HCT116 (cell line): ENCODE measurements at places on chromosomes 3 and 15. TPM values are rescaled to one million over a fixed set of nuclear protein-coding genes. Genes with fewer than 3 reads are reported as not detected.
A peak's percentile ranks its signal among the peaks of the same experiment; 100 is the strongest.

GRCh38 chr15:41971895-41972252 lies 483 bp downstream of the EHD4 start:
- H3K27me3 ChIP-seq = no peaks in the 10 kb centered on the region
- no peak for DNase-seq
- H3K4me1 ChIP-seq = peaks cover 39% of the 10 kb centered on the region
- peak overlapping the region; percentile 86 for H3K27ac ChIP-seq

DNA sequence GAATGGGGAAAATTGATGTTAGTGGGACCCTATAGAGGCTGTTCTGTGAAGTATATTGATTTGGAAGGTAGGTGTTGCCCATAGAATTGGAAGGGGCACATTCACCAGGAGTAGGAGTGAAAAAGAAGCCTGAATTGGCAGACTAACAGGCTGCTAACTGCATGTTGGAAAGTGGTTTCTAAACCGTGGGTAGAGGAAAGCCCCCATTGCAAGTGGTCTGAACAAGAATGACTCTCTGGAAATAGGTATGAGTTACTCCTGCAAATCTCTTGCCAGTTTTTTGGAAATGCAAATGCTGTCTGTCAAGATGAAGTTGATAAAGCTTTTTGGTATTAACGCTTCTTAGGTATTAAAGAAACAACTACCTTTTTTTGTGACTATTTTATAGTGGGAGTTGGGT lies 3.5 kb downstream of the UBE2E1 start:
- H3K27ac ChIP-seq = no peak overlapping the region
- DNase-seq = no peak
- H3K36me3 ChIP-seq = 0 out of 2 replicates have a peak, but pooled peaks cover 9% of the 10 kb centered on the region
- no peak overlapping the region for H3K4me3 ChIP-seq
- H3K27me3 ChIP-seq = no peaks in the 10 kb centered on the region

ACKR2 gene
- total RNA-seq = 0.76 TPM

GRCh38 chr3:152304160-152304559 lies 35.4 kb downstream of the MBNL1 start:
- no peaks in the 10 kb centered on the region for H3K27me3 ChIP-seq
- H3K36me3 ChIP-seq = no peaks in the 10 kb centered on the region
- H3K4me3 ChIP-seq = no peak overlapping the region
- peak overlapping the region; percentile 76; the same call in 1 of the 2 replicates for H3K27ac ChIP-seq
- DNase-seq = no peak
- peaks cover 88% of the 10 kb centered on the region for H3K4me1 ChIP-seq

WDR93 gene
- 0.42 TPM for total RNA-seq

DNA sequence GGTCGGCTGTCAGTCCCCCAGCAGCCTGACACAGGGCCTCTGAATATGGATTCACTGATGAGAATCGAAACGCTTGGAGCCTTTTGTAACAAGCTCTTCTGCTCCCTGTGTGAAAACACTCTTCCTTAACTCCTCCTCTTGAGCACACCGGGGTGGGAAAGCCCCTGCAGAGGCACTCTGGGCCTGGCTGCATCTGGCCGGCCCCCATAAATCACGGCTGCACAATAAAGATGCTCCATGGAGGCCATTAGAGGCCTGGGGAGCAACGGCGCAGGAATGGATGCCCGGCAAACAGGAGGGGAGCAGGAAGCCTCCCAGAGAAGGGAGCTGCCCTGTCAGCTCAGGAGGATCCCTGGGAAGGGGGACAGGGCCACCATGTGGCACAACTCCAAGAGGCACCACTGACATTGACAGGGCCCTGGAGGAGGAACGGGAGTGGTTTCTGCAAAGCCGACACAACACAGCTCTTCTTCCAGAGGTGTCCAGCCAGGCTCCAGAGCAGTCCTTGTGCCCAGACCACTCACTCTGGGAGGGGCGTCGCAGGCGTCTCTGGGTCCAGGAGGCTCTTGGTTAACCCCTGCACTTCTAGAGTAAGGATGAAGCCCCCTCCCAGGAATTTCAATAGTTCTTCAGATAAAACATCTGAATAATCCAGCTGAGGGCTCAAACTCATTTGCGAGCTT lies 509.3 kb upstream of the PPP2R3A start:
- H3K36me3 ChIP-seq = no peaks in the 10 kb centered on the region
- H3K27me3 ChIP-seq = peaks cover 59% of the 10 kb centered on the region
- no peaks in the 10 kb centered on the region for H3K4me1 ChIP-seq
- DNase-seq = no peak

- H3K4me3 ChIP-seq = no peak overlapping the region
- no peaks in the 10 kb centered on the region for H3K4me1 ChIP-seq
- H3K36me3 ChIP-seq = no peaks in the 10 kb centered on the region
- no peaks in the 10 kb centered on the region for H3K27me3 ChIP-seq
- no peak for DNase-seq
These were observed 25.8 kb downstream of the TIMP4 start for GRCh38 chr3:12132881-12133280.

DNA sequence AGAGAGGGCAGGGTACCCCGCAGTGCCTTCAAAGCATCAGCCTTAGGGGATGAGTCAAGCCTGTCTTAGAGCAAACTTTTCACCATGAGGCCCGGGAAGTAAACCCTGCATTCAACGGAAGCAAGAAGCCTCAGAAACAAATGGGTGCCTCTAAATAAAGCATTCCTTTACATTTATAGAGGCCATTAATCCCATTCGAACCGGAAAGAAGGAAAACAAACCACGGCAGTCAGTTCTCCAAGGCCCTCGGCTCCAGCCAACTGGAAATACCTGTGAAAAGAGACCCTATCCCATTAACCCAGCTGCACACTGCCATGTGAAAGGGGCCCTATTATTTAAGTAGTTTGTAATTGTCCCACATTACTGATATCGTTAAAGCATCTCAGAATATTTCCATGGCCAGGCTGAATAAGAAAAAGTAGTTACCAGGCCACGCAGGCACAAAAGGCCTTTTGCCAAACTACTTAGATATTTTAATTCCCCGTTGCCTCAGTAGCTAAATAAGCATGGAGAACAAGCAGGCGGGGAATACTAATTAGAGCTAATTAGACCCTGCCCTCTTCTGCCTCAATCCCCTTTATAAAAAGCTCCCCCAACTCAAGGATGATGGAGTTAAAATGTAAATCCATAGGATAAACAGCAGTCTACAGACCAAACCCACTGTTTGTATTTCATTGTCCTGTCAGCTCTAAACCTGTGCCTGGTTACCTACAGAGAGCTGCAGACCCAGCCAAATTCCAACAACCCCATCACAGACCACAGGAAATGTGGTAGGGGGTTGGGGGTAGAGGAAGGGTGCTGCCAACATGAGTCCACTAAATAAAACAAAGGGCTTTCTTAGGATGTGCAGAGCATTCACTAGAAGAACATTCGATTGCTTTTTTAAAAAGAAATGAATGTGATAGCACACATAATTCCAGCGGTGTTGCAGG lies 4.1 kb downstream of the ITGB5 start:
- H3K27me3 ChIP-seq = no peaks in the 10 kb centered on the region
- H3K36me3 ChIP-seq = no peaks in the 10 kb centered on the region
- no peak overlapping the region for H3K4me3 ChIP-seq
- DNase-seq = no peak

- no peaks in the 10 kb centered on the region for H3K27me3 ChIP-seq
- peaks cover 9% of the 10 kb centered on the region; the same call in 1 of the 2 replicates for H3K4me1 ChIP-seq
- H3K4me3 ChIP-seq = no peak overlapping the region
- no peak for DNase-seq
- no peaks in the 10 kb centered on the region; the same call in 1 of the 2 replicates for H3K36me3 ChIP-seq
These were observed 8.7 kb downstream of the LIMD1 start for GRCh38 chr3:45603226-45603625.

DNA sequence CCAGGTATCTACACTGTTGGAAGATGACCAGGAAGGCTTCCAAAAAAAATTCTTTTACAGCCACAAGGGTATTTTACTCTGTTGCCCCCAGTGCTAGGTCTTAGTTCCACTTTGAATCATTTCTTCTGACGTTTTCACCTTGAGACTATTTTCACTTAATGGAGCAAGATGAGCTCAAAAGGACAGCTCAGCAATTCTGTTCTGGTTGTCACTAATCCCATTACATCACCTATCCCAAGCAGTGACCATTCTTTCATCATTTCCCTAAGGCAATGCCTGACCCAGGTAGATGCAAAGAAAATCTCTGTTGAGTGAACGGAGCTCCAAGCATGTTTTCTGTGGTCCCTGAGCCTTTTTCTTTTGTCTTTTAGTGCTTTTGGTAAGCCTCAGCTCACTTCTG lies 210.0 kb downstream of the KCNAB1 start:
- no peak overlapping the region for H3K4me3 ChIP-seq
- no peaks in the 10 kb centered on the region for H3K4me1 ChIP-seq
- H3K27me3 ChIP-seq = no peaks in the 10 kb centered on the region
- DNase-seq = no peak
- no peaks in the 10 kb centered on the region for H3K36me3 ChIP-seq
